Fibroblast of skin of left quadriceps (primary cell): ENCODE measurements at places on chromosomes 16 and 17.
A peak's percentile ranks its signal among the peaks of the same experiment; 100 is the strongest.

DNA sequence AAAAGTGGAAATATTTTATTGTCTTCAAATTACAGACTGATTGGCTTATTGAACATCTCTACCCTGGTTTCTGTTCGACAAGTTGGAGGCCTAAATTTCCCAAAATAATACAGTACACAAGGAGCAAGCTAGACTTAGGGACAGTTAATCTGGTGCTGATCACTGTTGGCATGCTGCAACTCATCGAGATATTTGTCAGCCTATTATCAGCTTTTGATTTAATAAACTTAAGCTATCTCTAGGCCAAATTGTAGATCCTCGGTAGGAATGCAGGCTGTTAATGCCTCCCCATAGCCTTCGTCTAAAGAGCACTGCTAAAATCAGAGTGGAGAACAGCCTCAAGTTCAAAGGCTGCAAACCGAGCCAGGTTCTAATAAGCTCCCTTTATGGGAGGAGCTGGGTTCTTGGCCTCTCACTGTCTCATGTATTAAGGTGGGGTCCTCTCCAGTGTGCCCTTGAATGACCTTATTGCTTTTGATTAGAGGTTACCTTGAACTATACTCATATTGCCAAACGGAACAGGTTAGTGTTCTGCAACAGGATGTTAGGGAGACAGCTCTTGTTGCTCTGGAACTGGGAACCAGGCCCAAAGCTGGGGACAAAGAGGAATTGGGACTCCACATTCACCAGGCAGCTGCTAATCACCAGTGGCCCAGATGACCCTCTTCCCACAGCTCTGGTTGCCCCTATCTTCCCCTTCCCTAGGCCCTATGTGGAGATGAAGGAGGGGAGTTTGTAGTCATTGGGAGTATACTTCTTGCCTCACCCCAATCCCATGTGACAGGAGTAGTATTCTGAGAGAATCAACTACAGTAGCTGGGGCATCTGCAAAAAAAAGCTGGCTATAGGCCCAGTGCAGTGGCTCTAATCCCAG, 69.5 kb upstream of the NOL11 start:
- DNase-seq: no peak

DNA sequence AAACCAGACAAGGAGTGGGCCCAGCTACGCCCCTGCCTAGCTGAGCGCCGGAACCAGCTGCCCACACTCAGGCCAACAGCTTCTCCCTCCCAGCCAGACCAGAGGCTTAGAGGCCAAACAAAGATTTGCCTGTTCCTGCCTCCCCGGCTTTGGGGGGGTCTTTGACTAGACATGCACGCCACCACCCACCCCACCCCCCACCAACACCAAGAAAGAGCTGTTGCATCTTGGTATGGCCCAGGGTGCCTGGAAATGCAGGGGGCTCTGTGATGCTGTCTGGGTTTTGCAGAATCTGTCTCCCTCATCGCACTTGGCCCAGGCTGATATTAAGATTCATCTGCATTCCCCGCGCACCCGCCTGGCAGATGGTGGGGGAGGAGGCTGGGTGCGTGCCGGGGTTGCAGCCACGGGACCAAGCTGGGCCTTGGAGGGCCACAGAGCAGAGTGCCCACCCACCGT, 1.3 kb upstream of the NXPH3 start:
- no peak for DNase-seq

DNA sequence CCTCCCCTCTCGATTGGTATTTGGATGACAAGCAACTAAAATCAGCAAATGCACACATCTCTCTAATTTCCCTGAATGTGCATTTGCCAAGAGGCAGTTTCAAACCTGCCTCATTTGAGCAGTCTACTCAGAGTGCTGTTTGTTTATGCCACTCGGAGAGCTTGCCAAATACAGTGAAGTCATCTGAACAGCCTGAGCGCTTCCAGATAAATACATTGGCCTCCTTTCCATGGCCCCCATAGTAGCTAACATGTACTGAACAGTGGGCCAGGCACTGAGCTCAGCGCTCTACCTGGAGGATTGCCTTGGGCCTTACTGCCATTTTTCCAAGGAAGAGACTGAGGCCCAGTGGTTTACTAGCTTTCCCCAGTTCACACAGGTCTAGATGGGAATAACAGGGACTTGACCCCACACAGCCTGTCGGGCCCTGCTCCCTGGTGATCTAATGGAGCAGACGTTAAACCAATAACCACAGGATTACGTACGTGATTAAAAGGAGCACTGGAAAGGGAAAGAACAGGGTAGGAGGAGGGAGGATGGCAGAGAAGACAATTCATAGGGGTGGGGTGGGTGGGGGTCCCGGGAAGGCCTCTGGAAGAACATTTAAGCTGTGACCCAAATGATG, 18.7 kb upstream of the ANKRD40CL start:
- DNase-seq: peak; percentile 2

DNA sequence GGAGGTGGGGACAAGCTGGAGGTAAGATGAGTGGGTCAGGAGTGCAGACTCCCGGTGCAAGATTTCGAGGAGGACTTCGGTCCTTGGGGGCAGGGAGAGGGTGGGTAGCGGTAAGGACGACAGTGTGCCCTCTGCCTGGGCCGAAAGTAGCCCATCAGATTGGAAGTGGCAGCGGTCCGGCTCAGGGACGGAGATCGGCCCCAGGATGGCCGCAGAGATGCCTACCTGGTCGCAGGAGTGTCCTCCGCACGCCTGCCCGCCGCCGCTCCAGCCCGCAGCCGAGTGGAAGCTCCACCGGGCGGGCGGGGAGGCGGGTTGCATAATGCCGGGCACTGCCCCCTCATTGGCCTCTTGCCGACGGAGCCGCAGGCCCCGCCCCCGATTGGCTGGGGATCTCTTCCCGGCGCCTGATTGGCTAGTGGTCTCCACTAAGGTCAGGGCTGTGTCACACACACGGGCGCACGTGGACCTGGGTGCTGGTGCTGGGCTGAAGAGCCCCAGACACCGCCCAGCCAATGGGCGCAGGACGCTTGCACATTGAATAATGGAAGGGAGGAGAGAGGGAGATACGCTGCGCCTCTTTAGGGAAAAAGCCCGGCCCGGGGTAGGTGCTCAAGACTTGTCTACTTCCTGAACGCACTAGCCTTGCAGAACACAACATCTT, at the start of gene PER1:
PER1 (minus strand) TSS at position 293 of the 664 bp plus-strand sequence. CDS start 1,698 bp downstream, outside the sequence.
- DNase-seq: peak; percentile 81

DNA sequence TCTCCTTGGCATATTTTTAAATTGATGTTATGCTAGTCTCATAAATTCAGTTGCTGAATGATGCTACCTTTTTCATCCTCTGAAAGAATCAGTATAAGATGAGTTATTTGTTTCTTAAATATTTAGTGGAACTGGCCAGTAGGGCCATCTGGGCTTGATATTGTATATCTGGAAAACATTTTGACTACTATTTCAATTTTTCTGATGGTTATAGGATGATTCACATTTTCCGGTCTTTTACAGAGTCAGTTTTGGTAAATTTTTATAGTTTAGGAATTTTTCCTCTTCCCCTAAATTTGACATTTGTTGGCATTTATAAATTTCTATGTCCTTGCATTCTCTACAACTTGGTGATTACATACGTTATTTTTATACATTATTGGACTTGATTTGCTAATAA, 296.3 kb upstream of the AXIN2 start:
- DNase-seq: peak; percentile 14

- peak; percentile 59 for DNase-seq
These were observed 10.0 kb upstream of the BEAN1 start for GRCh38 chr16:66416939-66417700.
